CD4-positive, CD25-positive, alpha-beta regulatory T cell (primary cell): ENCODE measurements at places on chromosomes 7 and 10.

DNA sequence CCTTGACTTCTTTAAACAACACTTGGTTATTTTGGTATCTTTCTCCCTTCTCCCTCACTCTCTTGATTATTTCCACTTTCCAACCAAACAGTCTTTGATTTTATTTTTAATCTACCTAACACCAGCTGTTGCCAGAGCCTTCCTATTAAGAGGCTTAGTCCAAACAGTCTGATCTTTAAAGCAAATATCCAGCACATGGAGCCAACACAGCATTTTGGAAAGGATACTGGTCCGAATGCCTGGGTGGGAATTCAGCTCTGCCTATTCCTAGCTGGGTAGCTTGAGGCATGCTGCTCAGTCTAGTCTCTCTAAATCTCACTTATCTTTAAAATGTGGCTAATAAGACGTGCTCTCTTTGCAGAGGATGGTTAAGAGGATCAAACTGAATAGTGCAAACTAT is 129.3 kb downstream of the NRCAM start:
- no peak for DNase-seq

GRCh38 chr10:22856444-22857074 is 71.3 kb upstream of the ARMC3 start:
- DNase-seq = no peak

GRCh38 chr7:77327067-77327931 is 88.8 kb downstream of the GSAP start:
- DNase-seq = no peak

DNA sequence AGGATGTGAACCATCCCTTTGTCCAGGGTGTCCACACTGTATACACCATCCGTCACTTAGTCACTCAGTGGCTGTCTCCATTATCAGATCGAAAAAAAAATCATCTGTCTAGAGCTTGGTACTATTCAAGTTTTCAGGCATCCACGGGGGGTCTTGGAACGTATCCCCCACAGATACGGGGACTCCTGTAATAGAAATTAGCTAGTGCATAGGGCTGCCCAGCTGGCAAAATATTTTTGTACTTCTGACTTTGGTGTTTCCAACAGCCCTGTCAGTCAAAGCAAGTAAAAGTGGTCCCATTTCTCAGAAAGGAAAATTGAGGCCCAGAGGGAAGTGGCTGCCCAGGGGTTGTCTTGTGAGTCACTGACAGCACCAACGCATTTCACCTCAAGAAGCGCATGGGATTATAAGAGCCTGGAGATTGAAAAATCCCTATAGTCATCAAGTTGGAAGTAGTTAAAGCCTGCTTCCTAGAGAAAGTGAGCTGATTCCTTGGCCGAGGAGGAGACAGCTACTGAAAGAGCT is 52.1 kb upstream of the SLC29A3 start:
- no peak for DNase-seq

- no peak for DNase-seq
These were observed 793.4 kb downstream of the NRG3 start for GRCh38 chr10:82668221-82668895.

- DNase-seq = no peak
These were observed 54.4 kb downstream of the GOLGA7B start for GRCh38 chr10:97904018-97904381.

GRCh38 chr7:80357530-80357929 is 154.3 kb downstream of the GNAT3 start:
- DNase-seq = no peak

GRCh38 chr10:48800007-48800675 is 115.5 kb downstream of the WDFY4 start:
- DNase-seq = peak; percentile 89

DNA sequence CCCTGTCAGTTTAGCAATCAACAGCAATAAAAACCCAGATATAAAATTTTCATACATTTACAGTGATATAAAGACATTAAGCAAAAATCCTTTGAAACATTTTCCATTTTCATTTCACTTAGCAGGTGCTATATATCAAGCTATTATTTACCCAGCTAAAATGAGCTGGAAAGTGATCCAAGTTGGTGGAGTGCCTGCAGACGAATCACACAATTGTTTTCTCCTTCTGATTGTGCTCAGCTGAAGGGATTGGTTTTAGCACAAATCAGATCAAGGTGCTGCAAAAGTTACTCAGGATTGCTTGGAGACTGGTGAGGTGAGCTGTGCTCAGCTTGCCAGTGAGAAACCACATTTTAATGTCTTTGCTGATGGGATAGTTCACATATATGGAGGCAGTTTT is 138.1 kb downstream of the LRMDA start:
- DNase-seq = no peak

DNA sequence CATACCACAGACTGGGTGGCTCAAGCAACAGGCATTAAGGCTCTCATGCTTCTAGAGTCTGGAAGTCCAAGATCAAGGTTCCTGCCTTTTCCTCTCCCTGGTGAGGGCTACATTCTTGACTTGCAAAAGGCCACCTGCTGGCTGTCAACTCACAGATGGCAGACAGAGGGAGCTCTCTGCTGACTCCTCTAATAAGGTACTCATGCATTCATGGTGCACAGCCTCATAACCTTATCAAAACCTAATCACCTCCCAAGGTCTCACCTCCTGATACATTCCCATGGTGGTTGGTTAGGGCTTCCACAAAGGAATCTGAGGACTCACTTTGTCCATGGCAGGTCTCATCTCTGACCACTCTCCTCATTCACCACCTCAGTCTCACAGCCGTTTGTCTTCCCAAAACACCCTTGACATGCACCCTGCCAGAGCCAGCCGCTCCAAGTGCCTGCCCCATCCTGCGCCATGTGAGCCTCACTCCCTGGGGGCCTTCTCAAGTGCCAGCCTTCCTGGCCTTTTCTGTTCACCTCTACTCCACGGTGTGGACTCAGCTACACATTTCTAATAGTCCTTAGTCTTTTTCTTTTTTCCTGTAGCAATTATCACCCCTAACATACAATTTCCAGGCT is 400.3 kb upstream of the ADARB2 start:
- no peak for DNase-seq

- no peak for DNase-seq
These were observed 168.0 kb upstream of the LRRN3 start for GRCh38 chr7:110922906-110923305.

GRCh38 chr7:50531401-50531911 is 33.7 kb downstream of the DDC start:
- DNase-seq = no peak

GRCh38 chr10:27356738-27357137 is 116.1 kb upstream of the ACBD5 start:
- no peak for DNase-seq

- DNase-seq = no peak
These were observed 40.4 kb downstream of the ICA1 start for GRCh38 chr7:8221567-8221966.

- no peak for DNase-seq
These were observed 4.1 kb downstream of the ATG9B start for GRCh38 chr7:151020231-151020630.

GRCh38 chr7:29237489-29237888 is 42.9 kb downstream of the CHN2 start:
- no peak for DNase-seq

DNA sequence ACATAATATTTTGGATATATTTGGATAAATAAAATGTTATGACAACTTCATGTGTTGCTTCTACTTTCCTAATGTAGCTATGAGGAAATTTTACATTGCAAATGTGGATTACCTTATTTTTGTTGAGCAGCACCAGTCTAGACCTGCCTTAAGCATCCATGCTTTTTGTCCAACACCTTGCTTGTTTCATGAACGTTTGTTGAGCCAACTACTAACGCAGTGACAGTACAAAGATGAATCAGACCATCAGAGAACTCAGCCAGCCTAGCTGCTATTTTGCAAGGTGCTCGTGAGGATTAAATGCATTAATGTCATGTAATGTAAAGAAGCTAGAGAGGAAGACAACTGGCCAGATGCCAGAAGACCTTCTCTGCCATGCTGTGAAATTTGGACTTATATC is 1.1 kb upstream of the ZC3HAV1L start:
- DNase-seq = no peak

DNA sequence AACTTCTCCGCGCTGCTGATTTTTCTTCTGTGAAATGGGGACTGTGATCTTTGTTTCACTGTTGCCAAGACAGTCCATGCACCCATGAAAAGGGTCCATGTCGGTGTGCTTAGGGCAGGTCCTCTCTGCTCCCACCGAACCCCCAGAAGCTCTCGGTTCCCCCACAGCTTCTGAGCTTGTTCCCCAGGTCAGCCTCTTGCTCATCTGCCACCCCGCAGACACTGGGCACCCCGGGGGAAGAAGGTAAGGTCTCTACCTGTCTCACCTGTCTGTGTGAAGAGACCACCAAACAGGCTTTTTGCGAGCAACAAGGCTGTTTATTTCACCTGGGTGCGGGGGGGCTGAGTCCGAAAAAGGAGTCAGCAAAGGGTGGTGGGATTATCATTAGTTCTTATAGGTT is 66.2 kb upstream of the NANOS1 start:
- DNase-seq = no peak

DNA sequence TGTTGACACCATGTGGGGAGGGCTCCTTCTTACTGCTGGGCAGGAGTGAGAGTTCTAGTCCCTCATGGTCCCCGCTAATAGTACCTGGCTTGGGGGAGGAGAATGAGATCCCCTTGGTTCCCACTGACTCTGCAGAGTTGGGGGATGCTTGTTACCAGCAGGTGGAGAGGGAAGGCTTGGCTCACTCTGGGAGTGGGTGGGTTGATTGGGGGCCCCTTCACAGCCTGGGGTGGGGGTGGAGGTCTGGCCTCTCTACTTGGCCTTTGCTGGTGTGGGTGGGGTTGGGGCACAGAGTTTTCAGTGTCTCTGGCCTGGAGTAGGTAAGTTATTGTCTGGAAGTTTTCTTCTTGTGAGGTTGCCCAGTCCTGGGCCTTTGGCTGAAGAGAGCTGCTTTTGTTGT is 31.9 kb downstream of the ADCY1 start:
- no peak for DNase-seq

- no peak for DNase-seq
These were observed 51.4 kb downstream of the COL13A1 start for GRCh38 chr10:69853064-69853463.
